Erythroblast (primary cell): ENCODE measurements at places on chromosomes 7 and 10.

- no peak for DNase-seq
Observed at GRCh38 chr10:12019283-12019971, 23.2 kb downstream of the UPF2 start.

DNA sequence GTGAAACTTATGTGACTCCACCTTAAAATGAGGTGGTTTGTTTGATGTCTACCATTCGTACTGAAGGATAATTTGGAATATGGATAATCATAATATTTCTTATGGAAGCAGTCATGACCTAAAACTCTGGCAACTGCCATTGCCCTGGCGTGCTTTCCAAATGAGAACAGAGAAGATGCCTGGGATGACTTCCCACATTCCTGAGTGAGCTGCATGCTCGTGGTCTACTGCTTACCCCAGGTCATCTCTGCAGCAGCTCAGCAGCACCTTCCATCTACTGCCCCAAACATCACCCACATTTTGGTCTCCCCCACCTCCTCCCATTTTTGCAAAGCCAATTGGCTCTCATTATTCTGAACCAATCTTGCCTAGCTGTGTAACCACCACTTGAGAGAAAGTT lies 40.1 kb downstream of the LYZL1 start:
- DNase-seq = no peak

DNA sequence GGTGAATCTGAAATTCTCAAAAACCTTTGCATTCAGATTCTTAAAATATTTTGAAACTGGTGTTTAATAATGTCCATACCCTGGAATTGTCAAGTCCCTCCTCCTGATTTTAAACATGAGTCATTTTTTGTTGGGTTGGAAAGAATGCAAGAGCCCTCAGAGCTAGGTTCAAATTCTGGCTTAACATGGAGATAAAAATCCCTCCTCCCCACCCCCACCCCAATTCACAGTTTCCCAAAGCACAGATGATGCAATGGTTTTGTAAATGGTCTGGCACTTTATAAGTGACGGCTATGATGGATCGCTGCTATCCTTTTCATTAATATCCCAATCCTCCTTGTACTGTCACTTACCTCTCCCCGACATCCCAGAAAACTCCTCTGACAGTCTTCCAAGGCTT lies 332.8 kb downstream of the PLXNA4 start:
- no peak for DNase-seq

DNA sequence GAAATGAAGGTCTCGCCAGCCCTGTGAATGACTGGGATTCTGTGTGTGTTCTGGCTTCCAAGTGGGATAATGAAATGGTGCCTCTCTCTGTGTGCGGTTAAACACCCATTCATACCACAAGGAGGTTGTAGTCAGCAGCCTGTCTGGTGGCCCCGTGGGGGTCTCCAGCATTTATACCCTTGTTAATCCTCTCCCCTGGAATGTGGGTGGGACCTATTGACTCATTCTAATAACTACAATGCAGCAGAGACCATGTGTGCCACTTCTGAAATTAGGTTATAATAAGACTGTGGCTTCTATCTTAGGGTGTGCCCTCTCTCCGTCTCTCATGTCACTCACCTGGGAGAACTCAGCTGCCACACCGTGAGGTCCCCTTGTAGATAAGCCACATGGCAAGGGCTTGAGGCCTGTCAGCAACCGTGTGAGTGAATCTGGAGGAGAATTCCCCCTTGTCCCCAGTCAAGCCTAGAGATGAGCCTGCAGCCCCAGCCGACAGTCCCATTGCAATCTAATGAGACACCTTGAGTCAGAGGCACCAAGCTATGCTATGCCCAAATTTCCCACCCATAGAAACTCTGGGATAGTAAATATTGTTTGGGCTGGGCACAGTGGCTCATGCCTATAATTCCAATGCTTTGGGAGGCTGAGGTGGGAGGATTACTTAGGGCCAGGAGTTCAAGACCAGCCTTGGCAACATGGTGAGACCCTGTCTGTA lies 106.8 kb downstream of the GALNT17 start:
- DNase-seq = no peak

GRCh38 chr7:92739091-92739490 lies 97.3 kb downstream of the CDK6 start:
- DNase-seq = no peak

DNA sequence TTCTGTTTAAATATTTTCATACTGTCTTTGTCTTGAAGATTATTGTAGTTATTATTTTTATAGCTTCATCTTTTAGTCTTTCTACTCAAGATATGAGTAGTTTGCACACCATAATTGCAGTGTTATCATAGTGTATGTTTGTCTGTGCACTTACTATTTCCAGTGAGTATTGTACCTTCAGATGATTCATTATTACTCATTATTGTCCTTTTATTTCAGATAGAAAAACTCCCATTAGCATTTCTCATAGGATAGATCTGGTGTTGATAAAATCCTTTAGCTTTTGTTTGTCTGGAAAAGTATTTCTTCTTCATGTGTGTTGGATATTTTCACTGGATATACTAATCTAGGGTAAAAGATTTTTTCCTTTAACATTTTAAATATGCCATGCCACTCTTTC lies 646.2 kb upstream of the GRM3 start:
- DNase-seq = no peak

DNA sequence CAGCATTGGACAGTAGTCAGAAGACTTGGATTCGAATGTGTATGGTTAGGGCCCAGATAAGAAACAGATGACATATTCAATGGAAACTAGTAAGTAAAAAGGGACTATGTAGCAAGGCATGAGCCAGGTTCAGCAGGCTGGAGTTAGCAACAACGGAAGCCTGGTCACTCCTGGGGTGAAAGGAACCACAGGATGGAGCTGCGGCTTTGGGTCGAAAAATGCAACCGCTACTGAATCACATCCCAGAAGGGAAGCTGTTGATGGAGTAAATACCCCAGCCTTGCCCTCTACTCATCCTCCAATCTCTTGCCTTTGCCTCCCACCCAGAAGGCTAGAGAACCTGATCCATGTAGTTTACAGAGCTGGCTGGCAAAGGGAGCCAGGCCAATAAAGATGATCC lies 37.5 kb upstream of the EGR2 start:
- no peak for DNase-seq

GRCh38 chr7:63925626-63926460 lies 72.8 kb upstream of the ZNF722 start:
- no peak for DNase-seq

DNA sequence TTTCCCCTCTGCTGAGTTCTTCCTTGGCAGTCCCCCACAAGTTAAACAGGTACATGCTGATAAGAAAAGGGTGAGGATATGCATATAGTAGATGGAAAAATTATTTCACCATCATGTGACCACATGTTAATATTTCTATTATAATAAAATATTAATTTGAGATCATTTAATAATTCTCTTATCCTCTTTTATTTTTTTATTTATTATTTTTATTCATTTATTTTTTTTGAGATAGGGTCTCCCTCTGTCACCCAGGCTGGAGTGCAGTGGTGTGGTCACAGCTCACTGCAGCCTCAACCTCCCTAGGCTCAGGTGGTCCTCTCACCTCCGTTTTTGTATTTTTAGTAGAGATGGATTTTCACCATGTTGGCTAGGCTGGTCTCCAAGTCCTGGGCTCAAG lies 11.6 kb upstream of the GLI3 start:
- no peak for DNase-seq

GRCh38 chr10:123682477-123682876 lies 16.3 kb downstream of the GPR26 start:
- no peak for DNase-seq

DNA sequence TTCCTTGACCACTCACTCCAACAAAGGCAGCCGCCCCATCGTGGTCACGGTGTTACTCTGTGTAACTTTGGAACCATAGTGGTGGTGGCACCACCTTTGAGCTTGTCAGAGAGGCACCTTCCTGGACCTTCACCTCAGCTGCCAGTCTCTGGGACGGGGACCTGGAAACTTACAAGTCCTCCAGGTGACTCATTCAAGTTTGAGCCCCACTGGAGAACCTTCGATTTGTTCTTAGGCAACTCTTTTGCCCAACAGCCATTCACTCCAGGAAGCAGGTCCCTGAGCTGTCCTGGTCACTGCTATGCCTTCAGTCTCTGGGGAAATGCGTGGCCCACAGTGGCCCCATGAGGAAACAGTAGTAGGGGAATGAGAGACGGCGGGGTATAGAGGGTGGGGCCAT lies 17.2 kb downstream of the STX1A start:
- DNase-seq = no peak

GRCh38 chr10:102367441-102367840 lies 28.1 kb upstream of the NFKB2 start:
- DNase-seq = no peak

- peak; percentile 60 for DNase-seq
Observed at GRCh38 chr7:44959433-44959951, 19.3 kb downstream of the MYO1G start.

DNA sequence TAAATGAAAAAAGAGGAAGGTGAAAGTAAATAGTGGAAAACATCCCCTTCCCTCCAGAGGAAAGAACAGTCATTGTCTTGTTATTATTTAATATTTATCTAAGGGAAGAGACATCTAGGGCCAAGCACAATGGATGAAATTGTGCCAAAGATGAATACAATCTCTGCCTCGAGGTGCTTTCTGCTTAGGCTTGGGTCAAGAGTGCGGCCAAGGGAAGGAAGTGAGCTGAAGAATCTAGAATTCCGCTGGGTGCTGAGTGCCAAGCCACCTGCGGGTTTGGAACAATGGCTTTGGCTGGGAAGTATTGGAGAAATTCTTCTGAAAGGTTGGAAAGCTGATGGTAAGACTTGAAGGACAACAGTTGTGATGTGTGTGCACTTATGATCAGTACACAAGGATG lies 531.3 kb upstream of the FZD8 start:
- no peak for DNase-seq

GRCh38 chr10:110429301-110429700 lies 68.4 kb upstream of the DUSP5 start:
- DNase-seq = no peak

DNA sequence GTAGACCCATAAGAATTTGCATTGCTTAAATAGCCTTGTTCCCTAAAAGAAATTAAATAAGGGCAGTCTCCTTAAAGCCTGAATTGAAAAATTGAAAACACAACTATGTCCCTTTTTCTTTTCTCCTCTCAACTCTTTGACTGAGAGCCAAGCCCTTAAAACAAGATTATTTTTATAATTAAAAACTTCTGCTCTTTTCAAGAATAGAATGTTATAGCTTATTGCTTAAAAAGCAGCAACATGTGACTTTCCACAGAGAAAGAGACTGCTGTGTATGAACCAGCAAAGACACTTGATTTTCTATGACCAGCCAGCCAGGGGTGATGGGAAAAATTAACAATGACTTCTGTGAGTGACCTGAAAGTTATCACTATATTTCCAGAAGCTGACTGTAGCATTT lies 295.2 kb upstream of the CELF2 start:
- DNase-seq = no peak

- DNase-seq = no peak
Observed at GRCh38 chr10:4498711-4499251, 327.2 kb upstream of the AKR1E2 start.

- no peak for DNase-seq
Observed at GRCh38 chr10:96651998-96652431, 65.2 kb upstream of the TM9SF3 start.

GRCh38 chr10:89153971-89154370 lies 53.1 kb downstream of the CH25H start:
- no peak for DNase-seq

GRCh38 chr7:82623812-82624211 lies 180.2 kb upstream of the CACNA2D1 start:
- DNase-seq = no peak

- DNase-seq = peak; percentile 39
Observed at GRCh38 chr7:1422512-1423263, 36.6 kb downstream of the MICALL2 start.

DNA sequence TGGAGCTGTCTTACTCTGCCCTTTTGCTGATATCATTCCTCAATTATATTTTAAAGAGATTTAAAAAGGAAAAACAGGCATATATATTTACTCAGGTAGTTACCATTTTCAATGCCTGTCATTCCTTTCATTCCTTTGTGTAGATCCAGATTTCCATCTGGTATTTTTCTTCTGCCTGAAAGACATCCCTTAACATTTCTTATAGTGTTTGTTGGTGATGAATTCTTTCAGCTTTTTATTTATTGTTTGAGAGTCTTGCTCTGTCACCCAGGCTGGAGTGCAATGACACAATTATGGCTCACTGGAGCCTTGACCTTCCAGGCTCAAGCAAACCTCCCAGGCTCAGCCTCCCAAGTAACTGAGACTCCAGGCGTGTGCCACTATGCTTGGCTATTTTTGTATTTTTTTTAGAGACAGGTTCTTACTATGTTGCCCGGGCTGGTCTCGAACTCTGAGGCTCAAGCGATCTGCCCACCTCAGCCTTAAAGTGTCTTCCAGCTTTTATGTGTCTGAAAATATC lies 5.6 kb upstream of the POM121 start:
- no peak for DNase-seq

DNA sequence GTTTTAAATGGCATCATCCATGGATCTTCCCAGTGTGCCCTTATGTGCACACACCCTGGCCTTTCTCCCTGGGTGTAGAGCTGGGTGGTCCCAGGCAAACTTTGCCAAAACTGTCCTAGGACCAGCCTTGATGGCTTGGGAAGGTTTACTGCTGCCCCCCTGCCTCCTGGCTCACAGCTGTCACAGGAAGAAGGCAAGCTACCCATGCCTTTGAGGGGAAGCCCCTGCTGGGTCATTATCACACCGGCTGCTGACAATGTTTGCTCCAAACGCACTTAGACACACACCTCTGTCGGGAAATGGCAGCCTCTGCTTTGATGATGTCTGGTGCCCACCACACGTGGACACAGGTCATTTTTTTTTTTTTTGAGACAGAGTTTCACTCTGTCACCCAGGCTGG lies 25.2 kb upstream of the FIGNL1 start:
- DNase-seq = no peak

GRCh38 chr7:22319424-22320403 lies 37.2 kb downstream of the RAPGEF5 start:
- DNase-seq = no peak

DNA sequence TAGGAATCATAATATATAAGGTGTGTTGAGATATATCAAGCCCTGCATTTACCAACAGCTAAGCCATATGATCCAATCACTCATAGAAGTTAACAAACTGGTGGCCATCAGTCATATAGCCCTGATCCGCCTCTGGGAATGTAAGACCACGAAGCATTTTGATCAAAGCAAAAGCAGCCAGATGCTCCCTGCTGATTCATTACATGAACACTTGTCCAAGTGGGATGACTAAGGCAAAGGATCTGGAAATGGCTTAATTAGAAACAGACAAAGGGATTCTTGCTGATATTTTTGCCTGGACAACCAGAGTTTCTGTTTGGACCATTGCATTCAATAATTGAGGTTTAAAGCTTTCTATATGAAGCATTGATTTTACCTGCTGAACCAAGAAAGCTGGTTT lies 535.5 kb downstream of the GPAM start:
- no peak for DNase-seq

- DNase-seq = peak; percentile 22
Observed at GRCh38 chr10:5449823-5450222, 37.5 kb downstream of the NET1 start.

- DNase-seq = no peak
Observed at GRCh38 chr7:157265051-157265450, 71.8 kb upstream of the DNAJB6 start.

DNA sequence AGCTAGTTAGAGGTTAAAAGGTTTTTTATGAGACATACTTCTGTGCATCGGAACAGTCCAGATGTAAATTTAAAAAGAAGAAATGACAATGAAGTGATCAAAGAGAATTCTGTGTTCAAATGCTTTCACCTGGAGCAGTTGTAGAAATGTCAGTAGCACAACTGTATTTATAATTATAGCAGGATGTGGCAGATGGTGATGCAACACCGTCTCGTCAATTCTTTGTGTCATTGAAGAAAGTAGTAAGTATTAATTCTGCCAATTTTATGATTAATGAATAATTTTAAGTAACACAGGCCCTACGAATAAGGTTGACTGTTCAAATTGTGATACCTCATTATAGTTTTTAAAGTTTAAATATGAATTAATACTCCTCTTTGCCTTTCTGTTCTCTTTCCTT lies 171.1 kb downstream of the ADK start:
- no peak for DNase-seq
